Bronchial epithelial cell (primary cell): ENCODE measurements at places on chromosomes 3 and 15. TPM values are rescaled to one million over a fixed set of nuclear protein-coding genes. Genes with fewer than 3 reads are reported as not detected.

SRGAP3 gene
- total RNA-seq, result 16.5 and 30.5 TPM in 2 replicates

GHSR gene
- total RNA-seq, result not detected in 2 replicates

KLHL40 gene
- total RNA-seq, result not detected in 2 replicates

DNA sequence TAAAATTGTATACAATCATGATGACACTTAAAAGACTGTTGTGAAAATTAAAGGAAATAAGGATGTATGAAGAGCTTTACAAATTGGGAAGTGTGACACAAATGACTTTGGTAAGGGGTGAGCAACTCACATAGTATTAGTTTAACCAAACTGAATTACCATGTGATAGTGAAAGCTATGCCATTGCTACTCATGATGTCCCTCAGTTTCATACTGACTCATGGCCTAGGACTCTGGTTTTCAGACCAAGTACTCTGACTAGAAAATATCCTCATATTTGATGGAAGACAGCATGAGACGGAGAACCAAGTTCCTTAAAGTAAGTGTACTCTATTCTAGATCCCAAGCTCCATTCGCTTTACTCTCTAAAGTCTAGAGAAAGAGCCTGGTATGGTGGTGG lies 203.2 kb upstream of the ICE2 start:
- DNase-seq, result no peak

GRCh38 chr3:4776980-4777581 lies 202.2 kb upstream of the BHLHE40 start:
- peak; percentile 78 for DNase-seq

DNA sequence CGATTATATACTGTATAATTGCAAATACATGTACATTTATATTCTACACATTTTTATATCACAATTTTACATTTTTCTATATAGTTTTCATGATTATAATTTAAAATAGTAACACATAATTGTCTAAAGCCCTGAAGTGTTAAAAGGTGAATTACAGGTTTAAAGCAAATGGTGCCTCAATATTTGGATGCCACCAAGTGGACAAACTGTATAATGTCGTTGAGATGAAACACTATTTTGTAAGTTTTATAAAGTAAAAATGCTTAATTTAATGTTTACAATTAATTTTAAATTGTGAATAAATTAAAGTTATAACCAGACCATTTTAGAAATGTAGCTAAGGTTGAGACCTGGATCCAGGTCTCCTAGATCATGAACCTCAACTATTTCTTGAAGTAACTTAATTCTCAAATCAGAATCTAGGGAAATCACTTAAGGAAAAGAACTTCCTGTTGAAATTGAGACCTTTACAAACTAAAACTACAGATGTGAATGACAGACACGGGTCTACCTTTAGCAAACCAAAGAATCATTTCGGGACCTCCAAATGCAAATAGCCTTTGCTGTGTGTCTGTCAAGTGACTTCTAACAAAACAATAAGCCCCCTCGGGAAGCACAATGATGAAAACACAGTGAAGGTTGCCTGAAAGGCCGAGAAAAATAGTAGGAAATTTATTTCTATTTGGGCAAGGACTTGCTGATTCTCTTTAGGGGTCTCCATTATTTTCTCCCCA lies 37.8 kb downstream of the EHHADH start:
- peak; percentile 44 for DNase-seq

DNA sequence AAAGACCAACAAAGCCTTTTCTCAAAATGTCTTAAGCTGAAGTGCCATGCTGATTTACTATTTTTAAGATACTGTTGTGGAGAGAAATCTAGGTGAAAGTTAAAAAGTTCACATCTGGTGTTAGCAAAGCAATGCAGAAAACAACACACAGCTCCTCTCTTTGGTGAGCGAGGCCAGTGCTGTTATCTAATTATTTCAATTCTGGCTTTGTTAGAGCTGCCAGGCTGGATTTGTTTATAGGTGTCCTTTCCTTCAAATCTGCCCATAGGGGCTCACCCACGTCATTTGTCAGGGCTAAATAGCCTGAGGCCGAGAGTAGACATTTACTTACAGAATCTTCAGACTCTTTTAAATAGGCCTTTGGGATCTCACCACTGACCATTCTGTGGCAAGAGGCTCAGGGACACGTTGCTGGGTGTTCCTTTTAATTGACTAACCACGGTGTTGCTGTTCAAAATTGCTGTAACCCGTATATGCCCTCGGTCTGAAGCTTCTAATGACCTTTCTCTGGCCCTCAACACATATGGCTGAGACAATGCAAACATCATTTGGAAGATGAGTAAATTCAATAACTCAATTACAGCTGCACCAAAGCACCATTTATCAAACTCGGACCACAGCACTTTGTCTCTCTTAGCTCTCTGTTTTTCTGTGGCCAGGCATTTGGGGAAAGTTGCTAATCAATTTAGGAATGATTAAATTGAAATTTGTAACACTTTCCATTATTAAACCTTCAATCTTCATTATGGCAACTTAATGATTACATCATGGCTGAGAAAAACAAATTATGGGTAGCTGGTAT lies 152.6 kb downstream of the PDZRN3 start:
- no peak for DNase-seq

DNA sequence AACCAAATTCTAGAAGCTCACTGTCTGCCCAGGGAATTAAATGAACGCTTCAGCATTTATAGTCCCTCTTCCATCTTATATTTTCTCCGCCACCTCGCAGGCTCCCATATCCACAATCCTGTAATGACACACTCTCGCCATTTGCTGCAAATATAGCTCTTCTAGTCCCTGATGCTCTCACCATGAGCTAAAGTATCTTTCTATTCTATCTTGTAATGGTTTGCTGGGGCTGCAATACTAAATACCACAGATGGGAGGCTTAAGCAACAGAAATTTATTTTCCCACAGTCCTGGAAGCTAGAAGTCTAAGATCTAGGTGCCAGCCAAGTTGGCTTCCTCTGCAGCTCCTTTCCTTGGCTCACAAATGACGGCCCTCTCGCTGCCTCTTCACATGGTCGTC lies 106.9 kb upstream of the NPHP3 start:
- DNase-seq, result no peak

DNA sequence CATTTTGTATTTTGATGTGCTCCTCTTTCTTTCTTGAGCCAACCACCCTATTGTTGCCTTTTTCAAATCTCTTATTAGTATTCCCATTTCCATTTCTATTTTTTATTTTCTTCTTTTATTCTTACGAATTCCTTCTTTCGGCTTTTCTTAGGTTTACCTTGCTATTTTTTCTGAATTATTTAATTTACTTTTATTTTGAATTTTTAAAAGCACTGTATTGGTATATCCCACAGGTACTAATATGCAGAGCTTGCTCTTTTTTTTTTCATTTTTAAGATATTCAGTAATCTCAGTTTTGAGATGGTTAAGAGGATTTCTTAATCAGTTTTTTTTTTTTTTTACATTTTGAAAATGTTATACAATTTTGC lies 18.4 kb upstream of the MCF2L2 start:
- no peak for DNase-seq

- no peak for DNase-seq
Observed at GRCh38 chr3:113291572-113291971, 80.2 kb downstream of the BOC start.

- DNase-seq, result no peak
Observed at GRCh38 chr3:49339581-49339940, 292 bp downstream of the USP4 start.

DNA sequence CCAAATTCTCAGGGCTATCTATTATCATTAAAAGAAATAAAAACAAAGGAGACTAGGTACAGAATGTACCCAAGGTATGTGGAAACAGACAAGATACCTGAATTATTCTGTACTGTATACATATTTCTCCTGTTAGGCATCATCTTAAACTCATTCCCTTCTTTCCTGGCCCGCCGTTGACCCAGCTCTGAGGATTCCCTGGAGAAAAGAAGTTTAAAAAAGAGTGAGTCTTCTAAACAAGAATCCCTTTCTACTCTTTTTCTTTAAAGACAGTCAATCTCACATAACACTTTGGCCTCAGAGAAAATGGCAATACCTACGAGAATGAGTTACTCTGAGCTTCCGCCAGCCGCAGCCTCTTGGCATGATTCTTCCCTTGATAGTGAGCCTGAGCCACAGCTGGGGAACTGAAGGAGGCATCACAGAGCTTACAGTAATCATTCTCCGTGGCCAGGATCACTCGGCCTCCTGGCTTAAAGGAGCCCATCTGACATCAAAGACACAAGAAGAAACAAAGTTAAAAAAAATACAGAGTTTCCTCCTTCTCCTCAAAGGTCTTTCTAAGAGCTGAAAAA lies 44.2 kb downstream of the ZMAT3 start:
- no peak for DNase-seq

DNA sequence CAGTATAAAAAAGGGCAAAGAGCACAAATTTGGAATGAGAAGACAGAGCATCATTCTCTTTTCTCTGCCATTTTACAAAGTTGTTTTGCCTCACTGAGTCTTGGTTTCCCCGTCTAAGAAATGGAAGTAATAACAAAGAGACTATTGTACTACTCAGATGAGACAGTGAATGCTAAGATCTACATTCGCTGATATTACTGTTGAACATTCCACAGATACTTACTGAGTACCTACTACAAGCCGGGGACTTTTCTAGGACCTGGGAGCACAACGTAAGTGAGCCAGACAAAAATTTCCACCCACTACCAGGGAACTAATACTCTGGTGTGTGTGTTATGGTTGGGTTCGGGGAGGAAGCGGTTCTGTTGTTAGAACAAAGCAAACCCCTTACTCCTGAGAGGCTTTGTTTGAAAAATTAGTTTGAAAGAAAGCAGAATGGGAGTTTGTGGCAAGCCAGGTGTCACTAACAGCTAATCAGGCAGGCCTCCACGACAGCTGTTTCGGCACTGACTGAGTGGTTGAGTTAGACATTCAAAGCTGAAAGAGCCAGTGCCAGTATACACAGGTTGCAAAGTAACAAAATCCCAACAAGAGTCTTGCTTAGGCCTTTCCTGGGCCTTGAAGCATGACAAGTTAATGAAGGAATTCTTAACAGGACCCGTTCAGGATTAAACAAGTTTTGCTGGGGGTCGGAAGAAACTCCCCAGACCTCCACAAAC lies 458.3 kb downstream of the EDEM1 start:
- no peak for DNase-seq

DNA sequence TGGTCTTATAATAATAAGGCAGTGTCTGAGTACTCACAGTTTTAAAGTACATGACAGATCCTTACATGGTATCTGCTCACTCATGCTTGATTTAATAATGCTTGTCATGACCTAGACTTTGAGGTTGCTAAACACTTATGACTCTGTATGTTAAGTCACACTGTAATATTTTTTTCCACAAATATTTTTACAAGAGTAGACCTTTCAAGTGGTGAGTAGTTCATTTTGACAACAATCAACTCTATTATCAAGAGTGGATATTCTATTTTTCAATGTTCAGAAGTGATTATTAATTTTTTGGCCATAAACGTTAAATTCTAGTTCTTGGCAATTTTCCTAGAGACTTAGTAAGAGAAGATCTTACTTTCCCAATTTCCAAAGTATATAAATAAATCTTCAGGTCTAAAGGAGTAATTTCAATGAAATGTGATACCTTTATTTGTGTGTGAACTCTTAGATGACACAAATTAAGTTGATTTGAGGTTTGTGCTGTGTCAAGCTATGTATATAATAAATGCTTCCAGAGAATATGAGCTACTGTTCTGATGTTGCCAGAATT lies 104.5 kb downstream of the NLGN1 start:
- DNase-seq, result peak; percentile 28
